Foreskin keratinocyte (primary cell): ENCODE measurements at places on chromosomes 6 and 20.

GRCh38 chr20:208942-209566 lies 18.0 kb upstream of the DEFB129 start:
- peak; percentile 30 for DNase-seq

DNA sequence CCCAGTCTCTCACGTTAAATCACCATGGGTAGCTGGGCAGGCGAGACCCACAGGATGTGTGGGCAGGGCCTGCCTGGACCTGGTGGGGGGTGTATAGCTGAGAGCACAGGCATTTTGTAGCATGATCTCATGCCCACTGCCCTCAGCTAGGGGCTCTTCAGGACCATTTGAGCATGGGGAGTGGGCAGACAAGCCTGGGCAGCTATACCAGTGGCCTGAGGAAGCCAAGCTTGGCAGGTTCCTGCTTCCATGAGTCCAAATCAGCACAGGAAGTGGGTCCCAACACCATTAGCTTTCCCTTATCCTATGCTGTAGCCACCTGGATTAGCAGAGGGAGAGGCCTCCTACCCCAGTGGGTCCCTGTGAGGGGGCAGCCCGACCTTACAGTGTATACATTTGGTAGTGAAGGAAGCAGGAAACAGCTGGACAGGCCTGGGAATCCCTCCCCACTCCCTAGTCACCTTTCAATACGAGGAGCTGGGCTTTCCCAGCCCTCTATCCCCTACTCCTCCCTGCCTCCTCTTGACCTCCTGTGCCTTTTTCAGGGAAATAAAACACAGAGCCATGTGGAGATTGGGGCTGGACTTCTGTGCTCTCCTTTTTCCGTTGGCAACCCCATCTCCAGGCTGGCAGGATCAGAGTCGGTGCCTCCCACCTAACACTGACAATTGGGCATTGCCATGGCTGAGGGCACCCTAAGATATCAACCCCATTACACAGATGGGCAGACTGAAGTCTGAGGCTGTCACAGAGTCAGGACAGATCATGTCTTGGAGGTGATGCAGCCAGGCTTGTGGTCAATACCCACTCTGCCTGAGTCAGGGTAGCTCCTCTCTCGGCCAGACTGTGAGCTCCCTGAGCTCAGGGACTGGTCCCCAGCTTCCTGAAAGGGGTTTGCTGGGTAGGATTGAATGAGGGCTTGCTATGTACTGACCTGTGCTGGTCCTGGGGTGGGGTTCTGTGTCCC lies 59.8 kb downstream of the MRPL14 start:
- no peak for DNase-seq

DNA sequence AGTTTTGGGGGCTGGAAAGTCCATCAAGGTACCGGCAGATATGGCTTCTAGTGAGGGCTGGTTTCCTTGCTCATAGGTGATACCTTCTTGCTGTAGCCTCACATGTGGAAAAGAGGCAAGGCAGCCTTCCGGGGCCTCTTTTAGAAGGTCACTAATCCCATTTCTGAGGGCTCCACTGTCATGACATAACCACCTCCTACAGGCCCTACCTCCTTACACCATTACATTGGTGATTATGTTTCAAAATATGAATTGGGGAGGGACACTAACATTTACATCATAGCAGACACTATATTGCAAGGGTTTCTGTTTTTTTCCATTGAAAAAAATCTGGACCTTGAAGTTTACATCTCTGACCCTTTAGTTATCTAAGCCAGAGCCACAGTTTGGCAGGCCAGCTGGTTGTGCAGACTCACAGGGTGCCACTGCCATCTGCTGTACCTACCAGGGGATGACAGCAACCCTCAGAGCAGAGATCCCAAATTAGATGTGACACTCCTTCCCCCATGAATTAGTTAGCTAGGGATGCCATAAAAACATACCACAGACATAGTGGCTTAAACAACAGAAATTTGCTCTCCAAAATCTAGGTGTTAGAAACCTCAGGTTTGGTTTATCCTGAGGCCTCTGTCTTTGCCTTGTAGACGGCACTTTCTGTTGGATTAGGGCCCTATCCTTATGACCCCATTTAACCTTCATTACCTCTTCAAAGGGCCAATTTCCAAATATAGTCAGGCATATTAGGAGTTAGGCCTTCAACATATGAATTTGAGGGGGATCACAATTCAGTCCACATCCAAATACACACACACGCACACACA lies 166.4 kb upstream of the RNF217 start:
- DNase-seq, result peak; percentile 23

- DNase-seq, result peak; percentile 63
Measured at GRCh38 chr20:44714701-44715498, at the start of gene CCN5. CCN5 (plus strand) TSS chr20:44715369; CDS start chr20:44715391, 22 bp downstream.
